Cortex of kidney (tissue), 1 donor: ENCODE measurements at places on chromosomes 2 and 18.

GRCh38 chr2:65277791-65278483 lies 50.3 kb downstream of the ACTR2 start:
- DNase-seq: no peak

DNA sequence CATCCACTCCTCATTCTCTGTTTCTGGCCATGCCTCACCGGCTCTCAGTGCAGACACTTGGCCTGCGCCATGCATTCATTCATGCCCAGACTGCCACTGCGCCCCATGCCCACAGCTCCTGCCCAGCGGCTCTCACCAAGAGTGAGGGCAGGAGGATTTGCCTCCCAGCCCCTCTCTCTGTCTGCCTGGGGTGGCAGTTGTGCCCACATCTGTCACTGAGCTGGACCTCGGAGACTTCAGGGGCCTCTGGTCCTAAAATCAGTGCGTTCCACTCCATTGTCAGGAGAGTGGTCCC lies 75.1 kb downstream of the CIB4 start:
- DNase-seq: no peak

- no peak for DNase-seq
Observed at GRCh38 chr18:22840606-22841144, 92.5 kb upstream of the RBBP8 start.

- DNase-seq: no peak
Observed at GRCh38 chr18:67455890-67456501, 60.5 kb downstream of the DSEL start.

DNA sequence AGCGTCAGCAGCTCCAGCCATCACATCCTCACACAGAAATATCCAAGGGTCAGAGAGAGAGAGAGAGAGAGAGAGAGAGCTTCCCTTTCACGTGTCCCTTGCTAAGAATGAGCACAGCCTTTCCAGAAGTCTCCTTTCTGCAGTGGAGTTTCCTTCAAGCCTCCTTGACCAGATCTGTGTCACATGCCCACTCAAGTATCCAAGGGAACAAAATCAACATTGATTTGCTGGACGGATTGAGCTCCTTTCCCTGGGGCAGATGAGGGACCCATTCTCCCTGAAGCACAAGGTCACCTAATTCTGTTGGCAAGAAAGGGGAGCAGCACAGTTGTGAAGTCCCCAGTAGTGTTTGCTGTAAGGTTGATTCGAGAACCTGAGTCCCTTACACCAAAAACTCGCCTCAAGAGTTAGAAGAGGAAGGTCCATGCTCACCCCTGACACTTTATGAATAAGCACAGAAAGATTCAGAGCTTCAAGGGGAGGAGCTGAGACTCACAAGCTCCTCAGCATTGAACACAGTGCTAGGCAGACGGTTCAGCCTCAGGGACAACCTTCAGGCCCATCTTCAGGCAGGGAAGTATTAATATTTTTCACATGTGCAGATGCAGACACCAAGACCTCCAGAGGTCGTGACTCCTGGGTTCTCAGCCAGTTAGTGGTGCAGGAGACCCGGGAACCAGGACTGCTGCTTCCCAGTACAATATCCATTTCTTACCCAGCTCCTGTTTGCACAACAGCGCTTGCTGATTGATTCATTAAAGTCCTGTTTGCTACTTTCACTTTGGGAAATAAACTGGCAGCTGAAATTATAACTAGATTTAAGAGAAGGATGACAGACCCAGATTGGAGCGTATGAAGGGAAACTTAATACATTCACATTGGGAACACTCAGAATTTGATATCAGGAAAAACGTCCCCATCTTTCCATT lies 38.2 kb upstream of the MARCO start:
- DNase-seq: no peak

- no peak for DNase-seq
Observed at GRCh38 chr2:97948926-97949325, 46.8 kb downstream of the TMEM131 start.

DNA sequence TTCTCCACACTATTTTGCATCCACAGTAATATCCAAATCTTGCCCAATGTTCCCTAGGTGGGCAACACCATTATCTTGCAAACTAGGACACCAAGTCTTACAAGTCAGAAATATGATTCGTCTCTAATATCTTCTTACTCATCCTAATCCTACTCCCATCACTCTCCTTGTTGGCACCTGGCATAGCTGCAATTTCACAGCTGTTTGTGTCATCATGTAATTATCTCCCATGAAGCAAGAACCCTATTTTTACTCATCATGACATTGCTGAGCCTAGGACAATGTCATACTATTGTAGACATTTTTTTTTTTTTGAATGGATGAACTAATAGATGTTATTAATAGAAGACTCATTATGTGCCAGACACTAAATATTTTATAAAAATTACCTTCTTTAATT lies 91.3 kb upstream of the CCDC141 start:
- no peak for DNase-seq

GRCh38 chr2:96703021-96703751 lies 36.7 kb downstream of the LMAN2L start:
- no peak for DNase-seq

GRCh38 chr2:3317871-3318590 lies 59.6 kb downstream of the EIPR1 start:
- DNase-seq: no peak

GRCh38 chr2:202375033-202375608 lies 1.0 kb upstream of the BMPR2 start:
- DNase-seq: no peak

GRCh38 chr2:144500563-144500962 lies 19.4 kb downstream of the ZEB2 start:
- no peak for DNase-seq

- DNase-seq: no peak
Observed at GRCh38 chr2:120204022-120204405, 19.2 kb downstream of the TMEM185B start.

DNA sequence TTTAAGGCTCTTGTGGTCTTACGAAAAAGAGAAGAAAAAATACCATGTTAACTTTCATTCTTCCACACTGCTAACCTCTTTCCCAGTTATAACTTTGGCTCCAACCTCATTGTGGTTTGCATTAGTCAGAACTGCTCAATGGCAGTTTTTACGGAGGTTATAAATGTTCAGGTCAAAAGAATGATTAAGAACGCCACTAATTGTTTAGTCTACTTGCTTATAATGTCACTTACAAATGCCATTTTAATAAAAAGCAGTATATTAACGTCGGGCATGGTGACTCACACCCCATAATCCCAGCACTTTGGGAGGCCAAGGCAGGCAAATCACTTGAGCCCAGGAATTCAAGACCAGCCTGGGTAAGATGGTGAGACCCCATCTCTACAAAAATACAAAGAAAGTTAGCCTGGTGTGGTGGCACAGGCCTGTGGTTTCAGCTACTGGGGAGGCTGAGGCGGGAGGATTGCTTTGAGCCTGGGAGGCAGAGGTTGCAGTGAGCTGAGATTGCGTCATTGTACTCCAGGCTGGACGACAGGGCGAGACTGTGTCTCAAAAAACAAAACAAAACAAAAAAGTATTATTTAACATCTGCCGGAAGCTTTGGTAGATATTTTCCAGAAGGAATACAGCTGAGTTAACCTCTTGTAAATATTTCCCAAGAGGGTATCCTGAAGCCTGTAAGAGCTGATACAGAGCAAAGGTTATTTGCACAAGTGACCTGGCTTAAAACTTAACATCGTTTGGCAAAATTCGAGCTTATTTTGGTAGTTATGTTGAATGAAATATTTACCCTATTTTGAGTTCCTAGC lies 5.1 kb downstream of the AGPS start:
- no peak for DNase-seq

DNA sequence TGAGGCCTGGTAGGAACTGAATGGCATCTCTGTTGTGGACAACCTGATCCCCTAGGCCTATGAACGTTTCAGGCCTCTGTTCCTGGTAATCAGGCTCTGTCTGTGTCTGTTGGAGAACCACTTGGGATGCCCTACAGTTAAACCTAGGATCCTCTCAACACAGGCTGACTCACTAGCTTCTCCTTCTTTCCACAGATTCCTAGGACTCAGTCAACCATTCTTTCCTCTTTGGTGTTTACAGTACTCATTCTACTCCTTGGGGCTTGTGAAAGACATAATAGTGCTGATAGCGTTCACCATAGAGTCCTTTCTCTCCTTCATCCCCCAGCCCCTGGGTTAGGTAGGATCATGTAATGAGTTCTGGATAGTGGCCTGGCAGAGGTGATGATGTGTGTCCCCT lies 544.3 kb downstream of the METTL4 start:
- DNase-seq: no peak

DNA sequence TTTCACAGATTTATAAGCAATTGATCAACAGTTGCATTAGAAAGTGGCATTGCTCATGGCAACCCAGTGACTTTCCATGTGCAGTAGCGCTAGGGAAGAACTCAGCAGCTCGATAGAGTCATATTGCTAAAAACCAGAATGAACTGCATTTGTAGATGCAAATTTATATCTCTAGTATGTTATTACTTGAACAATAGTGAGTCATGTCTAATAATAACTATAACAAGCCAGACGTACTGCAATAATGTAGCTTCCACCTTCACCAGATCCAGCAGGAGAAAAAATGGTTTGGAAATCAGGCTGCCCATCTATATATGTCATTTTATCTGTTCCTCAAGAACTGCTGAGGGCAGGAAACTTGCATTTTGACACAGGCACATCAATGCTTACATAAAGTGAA lies 66.5 kb upstream of the FIGN start:
- DNase-seq: no peak

- no peak for DNase-seq
Observed at GRCh38 chr2:178811901-178812300, 4.7 kb upstream of the TTN start.

GRCh38 chr2:45012733-45013132 lies 3.5 kb upstream of the SIX2 start:
- DNase-seq: no peak

DNA sequence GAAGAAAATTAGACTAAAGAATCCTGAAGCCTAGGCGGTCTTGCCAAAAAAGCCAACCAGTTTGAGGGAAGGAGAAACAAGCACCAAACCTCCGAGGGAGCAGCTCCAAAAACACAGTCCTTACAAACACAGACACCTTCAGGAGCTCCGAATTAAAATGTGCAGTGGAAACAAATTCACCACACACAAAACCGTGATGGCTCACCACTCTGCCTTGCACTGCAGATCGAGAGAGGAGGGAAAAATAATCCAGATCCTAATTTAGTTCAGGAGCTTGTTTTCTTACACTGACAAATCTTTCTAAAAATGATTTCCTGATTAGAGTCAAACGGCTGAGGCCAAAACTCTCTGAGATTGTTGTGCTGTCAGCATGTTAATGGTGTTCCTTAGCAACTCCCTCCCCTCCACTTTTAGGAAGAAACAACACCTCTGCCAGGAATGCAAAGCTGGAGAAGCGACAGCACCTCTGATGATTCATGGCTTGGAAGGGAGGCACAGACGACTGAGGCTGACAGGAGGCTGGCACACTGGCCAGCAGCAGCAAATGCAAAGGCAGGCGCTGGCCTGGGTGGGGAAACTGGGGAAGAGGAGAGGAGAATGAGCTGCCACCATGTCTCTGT lies 249.4 kb upstream of the KLHL29 start:
- no peak for DNase-seq

GRCh38 chr2:198161151-198161550 lies 356.8 kb downstream of the PLCL1 start:
- DNase-seq: no peak

DNA sequence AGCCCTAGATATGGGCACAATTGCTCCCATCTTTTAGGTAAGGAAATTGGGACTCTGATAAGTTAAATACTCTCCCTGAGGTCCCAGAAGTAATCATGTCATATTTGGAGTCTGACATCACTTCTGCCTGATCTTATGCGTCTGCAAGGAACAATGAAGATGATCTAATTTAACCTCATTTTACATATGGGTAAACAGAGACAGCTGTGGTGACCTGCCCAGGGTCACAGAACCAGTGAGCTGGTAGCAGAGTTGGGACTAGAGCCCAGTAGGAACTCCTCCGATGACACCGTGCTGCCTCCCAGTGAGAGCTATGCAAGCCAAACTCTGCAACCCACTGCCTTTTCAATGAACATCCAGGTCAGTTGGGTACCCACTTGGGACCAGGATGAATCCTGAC lies 17.8 kb downstream of the CTAGE1 start:
- no peak for DNase-seq

DNA sequence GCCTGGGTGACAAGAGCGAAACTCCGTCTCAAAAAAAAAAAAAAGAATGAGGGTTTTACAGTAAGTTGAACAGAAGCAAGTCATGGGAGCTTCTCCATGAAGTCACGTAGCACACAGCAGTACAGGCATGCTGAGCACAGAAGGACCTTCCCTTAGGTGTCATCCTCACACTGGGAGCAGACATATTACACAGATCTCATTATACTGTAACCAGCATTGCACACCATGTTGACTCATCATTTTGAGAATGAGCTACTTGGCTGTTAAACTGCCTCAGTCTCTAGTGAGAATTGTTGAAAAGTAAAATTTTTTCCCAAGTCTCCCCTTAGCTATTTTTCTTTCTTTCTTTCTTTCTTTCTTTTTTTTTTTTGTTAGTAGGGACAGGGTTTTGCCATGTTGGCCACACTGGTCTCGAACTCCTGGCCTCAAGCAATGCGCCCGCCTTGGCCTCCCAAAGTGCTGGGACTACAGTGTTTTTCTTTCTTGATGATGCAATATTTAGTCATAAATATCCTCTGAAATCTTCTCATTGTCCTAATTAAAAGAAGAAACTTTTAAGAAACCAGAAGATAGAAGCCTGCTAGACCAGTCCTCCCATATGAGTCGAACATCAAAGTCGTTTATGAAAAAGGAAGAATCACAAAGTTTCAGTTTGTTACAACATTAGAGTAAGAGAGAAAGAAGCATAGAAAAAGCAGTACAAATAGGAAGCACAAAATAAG lies 37.9 kb upstream of the PPP1CB start:
- no peak for DNase-seq

DNA sequence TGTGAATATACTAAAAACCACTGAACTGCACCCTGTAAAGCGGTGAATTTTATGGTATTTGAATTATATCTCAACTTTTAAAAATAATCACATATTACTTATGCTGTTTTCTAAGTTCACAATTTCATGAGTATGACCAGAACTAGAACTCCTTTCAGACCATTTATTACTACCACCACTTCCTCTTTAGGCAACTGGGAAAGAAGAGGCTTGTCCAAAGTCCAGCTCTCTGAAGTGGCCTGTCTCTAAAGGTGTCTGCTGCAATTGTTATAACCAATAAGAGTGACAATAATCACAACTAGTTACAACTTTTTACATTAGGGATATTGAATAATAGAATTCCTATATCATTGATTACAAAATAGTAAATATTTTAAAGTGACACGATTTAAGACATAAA lies 267.9 kb upstream of the PIK3C3 start:
- DNase-seq: no peak

DNA sequence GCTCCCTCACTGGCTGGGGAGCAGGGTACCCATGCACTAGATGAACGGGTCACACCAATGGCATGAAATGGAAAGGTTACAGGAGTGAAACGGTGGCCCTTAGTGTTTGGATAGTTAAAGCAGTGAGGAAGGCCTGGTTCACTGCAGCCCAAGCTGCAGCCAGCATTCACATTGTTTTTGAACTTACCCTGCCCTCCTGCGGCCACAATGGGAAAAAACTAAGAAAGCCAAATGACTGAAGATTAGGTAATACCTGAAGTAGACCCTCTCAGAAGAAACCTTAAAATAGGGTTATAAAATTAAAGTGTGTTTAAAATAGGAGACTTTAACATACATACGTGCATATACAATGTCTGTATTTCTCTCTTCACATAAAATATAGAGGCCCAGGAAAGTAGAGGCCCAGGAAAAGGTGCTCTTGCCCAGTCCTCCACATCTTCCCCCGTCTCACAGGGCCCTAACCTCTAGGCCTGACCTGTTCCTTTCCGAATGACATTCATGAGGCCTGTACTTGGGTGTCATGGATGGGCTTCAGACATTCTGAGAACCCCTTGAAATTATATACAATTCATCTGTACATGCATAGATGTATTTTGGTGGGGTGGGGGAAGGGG lies 33.3 kb downstream of the DOK1 start:
- DNase-seq: no peak
